CD4-positive, alpha-beta T cell (primary cell): ENCODE measurements at places on chromosomes 16 and 17.
A peak's percentile ranks its signal among the peaks of the same experiment; 100 is the strongest.

- H3K36me3 ChIP-seq = no peaks in the 10 kb centered on the region
- no peak overlapping the region for H3K27ac ChIP-seq
- no peak overlapping the region for H3K4me3 ChIP-seq
- DNase-seq = no peak
- no peaks in the 10 kb centered on the region for H3K27me3 ChIP-seq
- H3K4me1 ChIP-seq = no peaks in the 10 kb centered on the region
Measured at GRCh38 chr16:13453325-13453724, 466.6 kb upstream of the ERCC4 start.

GRCh38 chr16:9497750-9498149 lies 406.3 kb downstream of the HAPSTR1 start:
- H3K4me3 ChIP-seq = no peak overlapping the region
- no peaks in the 10 kb centered on the region for H3K27me3 ChIP-seq

DNA sequence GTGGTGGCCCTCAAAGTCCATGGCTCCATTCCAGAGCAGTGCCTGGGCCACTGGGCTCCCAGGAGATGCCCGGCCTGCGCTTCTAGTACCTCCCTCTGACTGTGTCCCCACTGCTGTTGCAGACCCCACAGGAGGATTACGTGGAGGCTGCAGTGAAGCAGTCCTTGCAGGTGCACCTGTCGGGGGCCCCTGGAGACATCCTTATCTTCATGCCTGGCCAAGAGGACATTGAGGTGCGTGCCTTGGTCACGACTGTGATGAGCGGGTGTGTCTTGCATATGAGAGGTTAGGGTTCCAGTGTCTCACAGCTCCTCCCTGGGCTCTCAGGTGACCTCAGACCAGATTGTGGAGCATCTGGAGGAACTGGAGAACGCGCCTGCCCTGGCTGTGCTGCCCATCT lies 11.3 kb downstream of the DHX38 start:
- H3K27me3 ChIP-seq = no peaks in the 10 kb centered on the region
- no peak overlapping the region for H3K4me3 ChIP-seq
- H3K4me1 ChIP-seq = no peaks in the 10 kb centered on the region
- DNase-seq = no peak

DNA sequence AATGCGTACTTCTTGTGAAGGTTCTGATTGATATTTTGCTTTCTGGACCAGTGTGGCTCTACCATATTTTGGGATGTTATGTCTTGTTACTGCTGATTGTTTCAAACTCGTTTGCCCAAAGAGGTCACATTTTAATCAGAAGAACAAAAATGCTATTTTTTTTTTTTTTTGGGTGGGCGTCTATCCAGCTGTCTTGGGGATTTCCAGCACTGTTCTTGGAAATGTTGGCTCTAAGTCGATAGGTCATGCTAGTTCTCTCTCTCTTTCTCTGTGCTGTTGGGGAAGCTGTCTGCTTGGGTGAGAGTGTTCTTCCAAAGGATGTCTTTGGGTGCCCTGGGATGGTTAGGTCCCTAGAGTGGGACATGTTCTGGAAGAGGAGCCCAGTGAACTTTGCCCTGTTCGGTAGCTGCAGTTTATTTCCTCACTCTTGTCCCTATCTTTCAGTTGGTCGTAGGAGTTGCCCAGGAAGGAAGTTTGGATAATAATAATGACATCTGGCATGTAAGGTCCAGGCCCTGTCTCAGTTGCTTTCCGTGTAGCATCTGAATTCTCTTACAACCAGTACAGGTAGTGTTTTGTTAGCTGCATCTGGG lies 2.9 kb downstream of the IRF8 start:
- H3K27ac ChIP-seq = no peak overlapping the region
- peaks cover 48% of the 10 kb centered on the region for H3K4me1 ChIP-seq
- no peaks in the 10 kb centered on the region for H3K27me3 ChIP-seq
- no peaks in the 10 kb centered on the region for H3K36me3 ChIP-seq
- peak overlapping the region; percentile 55 for H3K4me3 ChIP-seq

DNA sequence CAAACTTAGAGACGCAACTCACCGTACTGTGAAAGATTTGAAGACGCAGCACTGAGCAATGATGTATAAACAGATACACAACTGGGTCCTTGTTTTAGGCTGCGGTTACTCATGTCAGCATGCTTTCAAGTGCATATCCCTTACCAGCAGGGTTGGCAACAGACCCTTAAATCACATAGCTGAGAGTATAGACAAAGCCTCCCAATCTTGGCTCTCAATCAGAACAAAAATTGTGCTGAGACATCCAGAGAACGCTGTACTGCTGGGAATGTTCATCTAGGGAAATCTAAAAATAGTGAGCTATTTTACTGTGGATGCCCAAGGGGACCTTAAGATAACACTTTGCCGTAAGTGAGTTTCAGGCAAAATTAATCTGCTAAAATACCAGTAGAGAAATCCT lies 84.4 kb upstream of the NUDT7 start:
- H3K36me3 ChIP-seq = no peaks in the 10 kb centered on the region
- DNase-seq = no peak
- no peak overlapping the region for H3K4me3 ChIP-seq

DNA sequence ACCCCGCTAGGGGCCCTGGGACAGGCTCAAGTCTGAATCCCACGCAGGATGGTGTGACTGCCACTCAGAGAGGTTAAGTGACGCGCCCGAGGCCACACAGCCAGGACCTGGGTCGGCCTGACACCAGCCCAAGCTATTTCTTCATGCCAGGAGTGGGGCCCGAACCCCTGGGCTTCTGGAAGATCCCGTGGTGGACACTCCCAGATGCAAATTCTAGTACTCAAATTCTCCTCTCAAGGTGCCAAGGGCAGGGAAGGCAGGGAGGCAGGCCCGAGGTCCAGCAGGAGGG lies 5.2 kb downstream of the IL17C start:
- DNase-seq = no peak
- H3K36me3 ChIP-seq = peaks cover 28% of the 10 kb centered on the region
- H3K27me3 ChIP-seq = peaks cover 13% of the 10 kb centered on the region

DNA sequence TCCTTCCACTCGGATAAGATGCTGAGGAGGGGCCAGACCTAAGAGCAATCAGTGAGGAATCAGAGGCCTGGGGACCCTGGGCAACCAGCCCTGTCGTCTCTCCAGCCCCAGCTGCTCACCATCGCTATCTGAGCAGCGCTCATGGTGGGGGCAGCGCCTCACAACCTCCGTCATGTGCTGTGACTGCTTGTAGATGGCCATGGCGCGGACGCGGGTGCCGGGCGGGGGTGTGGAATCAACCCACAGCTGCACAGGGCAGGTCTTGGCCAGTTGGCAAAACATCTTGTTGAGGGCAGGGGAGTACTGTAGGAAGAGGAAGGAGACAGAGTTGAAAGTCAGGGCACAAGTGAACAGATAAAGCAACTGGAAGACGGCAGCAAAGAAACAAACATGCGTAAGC lies 12.4 kb downstream of the TP53 start:
- H3K4me1 ChIP-seq = peaks cover 2% of the 10 kb centered on the region
- peaks cover 61% of the 10 kb centered on the region for H3K36me3 ChIP-seq
- no peak for DNase-seq
- H3K27ac ChIP-seq = no peak overlapping the region

DNA sequence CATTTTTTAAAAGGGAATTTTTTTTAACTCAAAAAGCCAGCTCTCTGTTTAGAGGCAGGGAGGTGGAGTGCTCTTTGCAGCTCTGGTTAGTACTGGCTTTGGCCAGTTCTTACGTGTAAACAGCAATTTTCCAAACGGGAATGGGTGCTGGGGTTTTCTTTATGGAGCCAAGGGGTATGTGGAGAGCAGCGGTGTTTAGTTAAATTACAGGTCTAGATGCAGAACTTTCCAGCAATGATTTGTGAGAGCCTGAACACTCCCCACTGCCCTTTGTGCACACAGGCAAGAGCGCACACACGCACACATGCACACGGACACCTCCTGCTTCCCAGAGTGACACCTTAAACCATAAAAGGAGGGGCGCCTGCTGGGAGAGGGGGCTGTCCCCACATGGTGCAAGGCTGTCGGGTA lies 140.2 kb downstream of the MSI2 start:
- DNase-seq = no peak
- no peaks in the 10 kb centered on the region for H3K27me3 ChIP-seq
- H3K27ac ChIP-seq = no peak overlapping the region
- peaks cover 8% of the 10 kb centered on the region for H3K36me3 ChIP-seq
- H3K4me3 ChIP-seq = no peak overlapping the region

DNA sequence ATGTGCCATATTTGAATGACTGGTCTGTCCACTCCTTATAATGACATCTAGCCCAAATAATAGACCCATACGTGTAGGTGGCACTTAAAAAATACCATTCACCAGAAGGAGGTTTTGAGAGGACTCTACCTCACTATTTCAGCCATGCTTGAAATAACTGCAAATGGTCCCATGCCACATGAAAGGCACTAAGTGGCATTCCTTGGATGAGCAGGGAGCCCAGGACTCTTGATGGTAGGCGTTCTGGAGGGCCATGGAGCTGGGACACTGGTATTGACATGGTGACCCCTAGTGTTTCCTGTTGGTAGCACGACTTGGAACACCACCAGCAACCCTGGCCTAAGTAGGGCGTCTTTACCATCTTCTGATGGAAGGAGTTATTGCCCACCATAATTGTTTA lies 148.7 kb upstream of the ZFHX3 start:
- H3K27me3 ChIP-seq = no peaks in the 10 kb centered on the region
- no peaks in the 10 kb centered on the region for H3K4me1 ChIP-seq
- DNase-seq = no peak
- no peak overlapping the region for H3K27ac ChIP-seq
- H3K4me3 ChIP-seq = no peak overlapping the region

DNA sequence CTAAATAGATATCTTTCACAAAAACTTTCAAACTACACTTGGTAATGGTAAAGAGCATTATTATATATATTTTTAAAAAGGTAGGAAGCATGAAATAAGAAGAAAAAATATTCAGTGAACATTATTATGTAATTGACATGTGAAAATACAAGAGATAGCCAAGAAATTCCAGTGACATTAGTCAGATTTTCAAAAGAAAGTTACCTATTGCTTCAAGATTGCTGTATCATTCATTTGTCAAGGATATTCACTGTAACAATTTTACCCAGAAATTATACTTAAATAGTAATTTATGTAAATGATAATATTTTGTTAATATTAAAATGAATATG lies 350.2 kb downstream of the KIF2B start:
- H3K27me3 ChIP-seq = no peaks in the 10 kb centered on the region
- no peaks in the 10 kb centered on the region for H3K36me3 ChIP-seq
- no peak overlapping the region for H3K27ac ChIP-seq
- no peak for DNase-seq
- no peak overlapping the region for H3K4me3 ChIP-seq

GRCh38 chr17:58219789-58220183 lies 731 bp upstream of the MKS1 start:
- H3K36me3 ChIP-seq = no peaks in the 10 kb centered on the region
- no peaks in the 10 kb centered on the region for H3K27me3 ChIP-seq
- peak overlapping the region; percentile 61 for H3K27ac ChIP-seq
- peak overlapping the region; percentile 88 for H3K4me3 ChIP-seq
- no peak for DNase-seq

DNA sequence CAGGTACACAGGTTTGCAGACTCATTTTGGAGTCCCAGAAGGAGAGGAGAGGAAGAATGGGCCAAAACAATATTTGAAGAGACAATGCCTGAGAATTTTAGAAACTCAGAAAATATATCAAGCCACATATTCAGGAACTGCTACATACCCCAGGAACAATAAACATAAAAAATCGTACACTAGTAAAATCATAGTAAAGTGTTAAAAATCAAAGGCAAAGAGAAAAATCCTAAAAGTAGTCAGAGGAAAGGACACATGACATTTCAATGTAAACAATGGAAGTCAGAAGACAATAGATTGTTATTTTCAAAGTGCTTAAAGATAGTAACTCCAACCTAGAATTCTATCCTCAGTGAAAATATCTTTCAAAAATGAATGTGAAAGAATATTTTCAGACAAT lies 28.5 kb upstream of the NACA2 start:
- no peak for DNase-seq
- H3K27me3 ChIP-seq = no peaks in the 10 kb centered on the region
- no peaks in the 10 kb centered on the region for H3K36me3 ChIP-seq
- no peaks in the 10 kb centered on the region for H3K4me1 ChIP-seq
- H3K27ac ChIP-seq = no peak overlapping the region

DNA sequence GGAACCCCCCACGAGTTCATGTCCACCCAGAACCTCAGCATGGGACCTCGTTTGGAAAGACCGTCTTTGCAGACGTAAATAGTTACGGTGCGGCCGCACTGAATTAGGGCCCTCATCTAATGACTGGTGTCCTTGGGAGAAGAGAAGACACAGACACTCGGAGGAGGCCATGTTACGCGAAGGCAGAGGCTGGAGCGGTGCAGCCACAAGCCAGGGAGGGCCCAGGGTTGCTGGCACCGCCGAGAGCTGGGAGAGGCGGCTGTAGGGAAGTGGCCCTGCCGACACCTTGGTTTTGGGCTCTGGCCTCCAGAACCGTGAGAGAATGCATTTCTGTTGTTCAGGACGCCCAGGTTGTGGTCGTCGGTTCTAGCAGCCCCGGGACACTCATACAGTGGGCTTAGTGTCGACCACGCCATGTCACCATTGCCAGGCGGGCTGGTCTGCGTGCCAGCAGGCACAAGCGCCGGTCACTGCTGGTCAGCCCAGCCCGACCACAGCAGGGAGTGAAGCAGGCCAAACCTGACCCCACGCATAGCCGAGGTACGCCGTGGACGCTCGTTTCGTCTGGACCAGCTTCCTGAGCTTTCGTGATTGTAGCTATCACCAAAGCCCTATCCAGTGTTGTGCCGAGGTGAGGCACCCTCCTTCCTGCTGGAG lies 10.7 kb upstream of the WDR45B start:
- H3K27ac ChIP-seq = no peak overlapping the region
- no peaks in the 10 kb centered on the region for H3K4me1 ChIP-seq
- H3K27me3 ChIP-seq = no peaks in the 10 kb centered on the region
- peaks cover 3% of the 10 kb centered on the region for H3K36me3 ChIP-seq
